Activated T-cell treated with anti-CD3 and anti-CD28 coated beads, Interleukin-2, amount 50 U/mL, for 1 hour (primary cell): ENCODE measurements at places on chromosomes 7 and 10.

DNA sequence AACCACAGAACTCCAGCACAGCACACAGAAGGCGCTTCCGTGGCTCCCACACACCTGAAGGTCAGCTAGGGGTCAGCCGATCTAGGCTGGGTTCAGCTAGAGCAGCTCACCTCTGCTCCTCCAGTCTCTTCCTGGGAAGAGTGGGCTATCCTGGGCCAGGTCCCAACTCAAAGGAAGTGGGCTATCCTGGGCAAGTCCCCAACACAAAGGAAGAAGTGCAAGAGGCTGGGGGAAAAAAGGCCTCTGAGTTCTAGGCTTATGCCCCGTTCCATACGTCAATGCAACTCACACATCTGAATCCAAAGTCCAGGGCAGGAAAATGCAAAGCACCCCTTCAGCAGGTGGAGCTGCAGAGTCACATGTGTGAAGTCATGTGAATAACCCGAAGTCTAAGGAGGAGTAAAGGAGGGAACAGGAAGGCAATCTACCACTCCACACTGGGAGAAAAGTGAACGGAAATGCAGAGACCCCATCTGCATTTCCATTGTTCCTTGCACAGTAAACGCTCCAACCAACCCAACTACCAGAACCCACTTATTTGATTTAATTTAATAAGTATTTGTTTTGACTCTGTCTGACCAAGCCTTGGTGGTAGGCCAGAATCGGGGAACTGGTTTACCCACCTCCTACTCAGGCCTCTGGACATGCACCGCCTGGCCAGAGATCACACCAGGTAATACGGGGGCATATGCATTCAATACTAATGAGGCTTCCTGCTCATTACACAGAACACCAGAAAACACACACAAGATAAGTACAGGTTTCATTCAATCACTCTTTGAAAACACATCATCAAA lies 95.5 kb upstream of the RNF32 start:
- DNase-seq = no peak

DNA sequence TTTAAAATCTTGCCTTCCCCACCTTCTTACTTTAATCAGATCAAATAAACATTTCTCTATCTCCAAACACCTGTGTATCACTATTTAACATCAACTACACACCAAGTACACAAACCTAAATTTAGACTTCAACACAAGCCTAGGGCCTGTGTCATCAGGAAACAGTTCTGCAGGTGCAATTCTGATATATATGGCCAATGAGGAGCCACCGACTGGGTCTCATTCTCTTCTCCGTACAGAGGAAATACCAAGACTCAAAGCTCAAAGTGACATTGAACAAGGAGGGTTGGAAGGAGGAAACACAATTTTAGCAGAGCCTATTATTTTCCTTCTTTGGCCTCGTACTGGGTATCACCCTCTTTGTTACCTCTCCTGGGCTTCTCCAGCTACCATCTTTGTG lies 152.6 kb upstream of the PRR15 start:
- DNase-seq = no peak

DNA sequence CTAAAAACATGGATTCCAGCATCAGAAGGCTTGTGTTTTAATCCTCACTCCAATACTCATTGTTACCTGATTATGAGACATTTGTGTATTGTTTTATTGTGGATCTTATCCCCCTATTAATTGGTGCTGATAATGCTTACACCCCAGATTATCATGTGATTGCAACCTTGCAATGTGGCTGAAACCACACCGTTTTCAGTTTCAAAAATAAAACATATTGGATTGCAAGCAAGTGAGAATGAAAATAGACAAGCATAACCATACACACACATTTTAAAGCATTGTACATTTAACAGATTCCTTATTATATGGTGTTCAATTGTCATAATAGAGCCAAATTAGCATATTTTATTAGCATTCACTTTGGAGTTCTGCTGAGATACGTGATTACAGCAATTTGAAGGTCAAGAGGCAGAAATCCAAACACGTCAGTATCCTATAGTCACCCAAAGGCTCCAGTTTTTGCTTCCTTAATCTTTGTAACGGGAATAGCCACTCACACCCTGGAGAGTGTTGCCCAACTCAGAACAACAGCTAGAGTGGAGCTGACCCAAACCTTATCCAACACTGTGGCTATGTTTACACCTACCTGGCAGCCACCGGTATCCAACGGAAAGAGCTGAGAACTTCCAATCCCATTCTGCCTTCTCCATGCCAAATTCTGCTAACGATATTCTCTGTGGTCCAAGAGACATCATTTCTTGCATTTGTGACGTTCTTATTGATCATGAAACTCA lies 317.1 kb upstream of the KLF6 start:
- DNase-seq = no peak

GRCh38 chr10:11604865-11605650 lies 6.4 kb downstream of the USP6NL start:
- no peak for DNase-seq

GRCh38 chr10:103748020-103748419 lies 107.4 kb downstream of the SH3PXD2A start:
- DNase-seq = no peak

DNA sequence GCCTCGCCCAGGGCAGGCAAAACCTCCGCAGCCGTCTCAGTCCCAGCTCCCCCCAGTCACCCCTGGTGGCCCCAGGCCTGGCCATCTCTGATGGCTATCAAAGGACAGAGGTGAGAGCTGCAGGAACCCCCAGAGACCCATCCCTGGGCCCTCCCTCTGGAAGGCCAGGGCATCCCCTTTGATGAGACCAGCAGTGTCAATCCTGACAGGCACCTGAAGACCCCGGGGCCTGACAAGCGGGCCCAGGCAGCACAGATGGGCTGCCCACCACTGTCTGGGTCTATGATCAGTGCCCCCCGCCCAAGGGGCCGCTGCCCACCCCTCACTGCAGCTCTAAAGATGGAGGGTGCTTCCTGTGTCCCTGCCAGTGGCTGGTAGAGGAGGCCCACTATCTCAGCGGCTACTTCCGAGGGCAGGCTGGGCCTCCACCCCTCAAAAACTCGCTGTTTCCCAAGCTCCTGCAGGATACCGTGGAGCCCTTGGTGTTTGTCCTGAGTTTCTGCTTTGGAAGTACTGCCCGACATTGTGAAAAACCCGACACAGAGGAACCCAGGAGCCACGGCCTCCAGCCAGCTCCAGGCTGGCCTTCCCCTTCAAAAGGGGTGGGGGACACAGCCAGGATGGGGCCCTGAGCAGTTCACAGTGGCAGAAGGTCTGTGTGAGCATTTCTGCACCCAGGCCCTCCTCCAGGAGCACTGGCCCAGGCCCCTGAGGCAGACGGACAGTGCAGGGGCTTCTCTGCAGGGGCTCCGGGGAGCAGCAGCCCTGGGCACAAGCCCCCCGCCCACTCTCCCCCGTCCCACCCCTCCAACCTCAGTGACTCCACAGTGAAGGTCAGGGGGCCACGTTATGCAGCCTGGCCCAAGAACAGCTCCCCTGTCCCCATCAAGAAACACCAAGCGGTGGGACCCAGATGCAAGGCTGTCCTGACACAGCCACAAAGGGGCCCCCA lies 99.2 kb downstream of the PDGFA start:
- no peak for DNase-seq

DNA sequence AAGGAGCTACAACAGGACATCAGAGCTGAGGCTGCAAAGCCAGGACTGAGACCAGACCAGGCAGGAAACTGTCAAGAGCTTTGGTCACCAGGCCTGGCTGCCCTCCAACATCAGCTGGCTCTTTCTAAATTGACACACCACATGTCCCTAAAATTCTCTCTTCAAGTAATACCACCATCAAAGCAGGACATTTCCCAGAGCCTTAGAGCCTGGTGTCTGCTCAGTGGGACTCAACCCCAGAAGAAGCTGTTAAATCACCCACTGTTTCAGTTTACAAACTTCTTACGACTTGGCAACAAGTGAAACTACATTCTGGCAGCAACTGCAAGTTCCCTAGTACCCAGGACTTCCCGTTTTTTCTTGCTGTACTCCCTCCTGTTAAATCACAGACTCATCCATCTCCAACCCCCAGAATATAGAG lies 3.8 kb upstream of the IL6 start:
- DNase-seq = no peak

GRCh38 chr7:47715631-47716068 lies 133.7 kb upstream of the TNS3 start:
- DNase-seq = no peak

GRCh38 chr7:125396466-125397151 lies 467.0 kb upstream of the POT1 start:
- DNase-seq = no peak

DNA sequence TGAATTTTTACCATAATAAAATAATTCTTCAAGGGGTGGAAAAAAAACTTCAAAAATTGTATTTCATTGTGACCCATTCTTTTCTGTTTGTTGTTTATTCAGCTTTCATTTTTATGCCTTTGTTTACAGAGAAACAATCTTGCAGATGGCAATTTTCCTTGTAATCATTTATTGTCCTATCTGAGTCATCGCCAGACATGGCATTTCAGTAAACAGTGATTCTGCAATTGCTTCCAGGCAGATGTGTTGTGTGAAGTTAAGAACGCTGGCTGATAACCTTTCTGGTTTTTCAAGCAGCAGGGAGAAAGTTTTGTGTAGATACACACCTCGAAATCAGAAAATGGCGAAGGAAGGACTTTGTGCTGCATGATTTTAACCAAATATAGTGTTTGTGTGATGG lies 80.7 kb upstream of the RPA3 start:
- DNase-seq = no peak

GRCh38 chr7:135335628-135336139 lies 102.0 kb downstream of the STRA8 start:
- DNase-seq = peak; percentile 22

- DNase-seq = no peak
These were observed 92.5 kb downstream of the CSTF2T start for GRCh38 chr10:51606825-51607462.

DNA sequence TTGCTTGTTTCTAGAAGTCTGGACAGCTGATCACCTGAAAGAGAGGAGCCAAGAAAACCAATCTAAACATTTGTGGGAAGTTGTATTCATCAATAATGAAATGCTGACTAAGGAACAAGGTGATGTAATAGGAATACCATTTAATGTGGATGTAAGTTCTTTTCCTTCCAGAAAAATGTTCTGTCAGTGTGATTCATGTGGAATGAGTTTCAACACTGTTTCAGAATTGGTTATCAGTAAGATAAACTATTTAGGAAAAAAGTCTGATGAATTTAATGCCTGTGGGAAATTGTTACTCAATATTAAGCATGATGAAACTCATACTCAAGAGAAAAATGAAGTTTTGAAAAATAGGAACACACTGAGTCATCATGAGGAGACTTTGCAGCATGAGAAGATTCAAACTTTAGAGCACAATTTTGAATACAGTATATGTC lies 39.8 kb upstream of the ZNF37A start:
- no peak for DNase-seq

- no peak for DNase-seq
These were observed 271.9 kb downstream of the RNLS start for GRCh38 chr10:88311264-88311663.

- DNase-seq = no peak
These were observed 9.8 kb downstream of the PTPRZ1 start for GRCh38 chr7:121882731-121883130.

GRCh38 chr7:51613911-51614357 lies 297.3 kb upstream of the COBL start:
- DNase-seq = no peak

DNA sequence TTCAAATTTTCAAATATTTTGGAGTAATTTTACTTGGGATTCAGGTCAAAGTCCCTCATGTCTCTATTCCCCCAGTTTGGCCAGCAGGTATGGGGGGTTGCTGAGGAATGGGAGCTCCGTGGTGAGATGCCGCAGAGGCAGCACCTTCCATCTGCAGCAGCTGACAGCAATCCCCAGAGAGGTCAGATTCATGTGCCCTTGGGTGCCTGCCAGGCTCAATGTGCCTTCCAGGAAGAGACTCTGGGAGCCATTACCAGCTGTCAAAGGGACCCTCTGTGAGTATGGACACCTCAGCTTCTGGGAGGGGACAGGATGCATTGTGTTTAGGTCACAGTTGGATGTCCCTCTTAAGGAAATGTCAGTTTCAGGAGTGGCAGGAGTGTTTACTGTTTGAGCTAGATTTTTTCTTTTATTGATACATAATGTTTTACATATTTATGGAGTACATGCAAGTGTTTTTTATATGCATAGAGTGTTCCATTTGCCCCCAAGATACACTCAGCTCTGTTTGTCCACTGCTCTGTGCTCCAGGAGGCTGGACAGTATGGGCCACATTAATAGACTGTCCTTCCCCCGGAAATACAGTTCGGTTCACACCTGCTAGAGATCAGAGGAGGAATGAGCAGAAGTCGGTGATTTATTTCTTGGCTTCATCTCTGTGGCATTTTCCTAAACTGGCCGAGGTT lies 75.3 kb upstream of the GRB10 start:
- no peak for DNase-seq

GRCh38 chr7:30648744-30649540 lies 33.3 kb downstream of the CRHR2 start:
- DNase-seq = no peak

DNA sequence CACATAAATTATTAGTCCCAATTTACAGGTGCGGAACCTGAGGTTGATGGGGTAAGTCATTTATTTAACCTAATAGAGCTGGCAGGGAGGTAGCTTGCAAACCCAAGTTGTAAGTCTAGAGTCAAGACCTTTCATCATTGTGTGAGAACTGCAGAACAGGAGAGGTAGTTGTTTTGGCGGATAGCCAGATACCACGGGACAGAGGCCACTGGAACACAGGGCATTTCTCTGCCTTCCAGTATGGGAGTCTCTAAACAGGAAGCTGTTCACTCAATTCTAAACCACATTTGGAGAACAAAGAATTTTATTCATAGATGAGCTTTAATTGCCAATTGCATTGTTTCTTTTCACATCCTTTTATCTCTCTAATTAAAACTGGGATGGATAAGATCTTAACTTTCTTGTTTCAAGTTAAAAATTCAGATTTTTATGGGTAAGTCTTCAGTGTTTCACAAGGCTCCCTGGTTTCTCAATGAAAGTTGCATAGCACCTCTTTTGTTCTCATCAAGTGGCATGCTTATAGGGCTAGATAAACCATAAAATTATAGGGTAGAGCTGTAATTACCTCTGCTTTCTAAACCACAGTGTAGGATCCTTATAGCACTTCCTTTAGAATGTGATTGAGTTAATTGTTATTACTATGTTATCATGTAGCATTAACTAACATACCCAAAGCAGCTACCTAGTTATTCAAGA lies 489.0 kb downstream of the GATA3 start:
- no peak for DNase-seq

DNA sequence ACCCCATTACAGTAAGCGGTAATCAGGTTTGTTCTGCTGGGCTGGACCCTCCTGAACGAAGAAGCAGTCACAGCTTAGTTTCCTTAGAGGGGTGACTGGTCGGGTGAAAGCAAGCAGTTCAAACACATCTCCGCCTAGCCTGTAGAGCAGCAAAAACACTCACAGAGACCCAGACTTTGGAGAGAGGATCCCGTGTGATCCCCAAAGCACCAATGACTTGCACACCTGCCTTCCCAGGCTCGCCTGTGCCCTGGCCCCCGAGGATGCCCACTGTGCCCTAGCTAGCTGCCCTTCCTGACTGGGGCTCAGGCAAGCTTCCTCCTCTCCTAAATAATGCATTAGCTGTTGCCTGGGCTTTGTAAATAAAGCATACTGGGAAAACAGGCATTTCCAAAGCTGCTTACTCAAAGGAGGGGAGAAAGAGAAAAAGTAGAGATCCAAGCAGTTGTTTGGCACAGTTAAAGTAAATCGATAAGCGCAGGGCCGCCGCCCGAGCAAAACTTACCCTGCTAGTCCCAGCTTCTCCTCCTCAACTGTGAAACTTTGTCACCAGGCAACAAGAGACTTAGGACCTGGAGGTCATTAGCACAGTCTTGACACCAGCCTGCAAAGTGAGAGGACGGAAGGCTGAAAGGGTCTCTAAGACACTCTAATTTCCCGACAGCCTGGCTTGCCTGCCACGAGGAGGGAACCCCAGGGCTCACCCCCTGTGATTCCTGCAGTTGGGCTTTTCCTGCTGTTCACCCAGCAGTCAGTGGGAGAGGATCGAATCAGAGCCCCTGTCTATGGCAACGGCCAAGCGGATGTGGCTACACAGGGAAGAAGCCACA lies 4.8 kb downstream of the LRRC18 start:
- DNase-seq = no peak
